ENCODE measurements at places on chromosomes 1 and 21.

- no peak for DNase-seq
Measured at GRCh38 chr1:192888574-192888973, 79.7 kb downstream of the RGS2 start.

DNA sequence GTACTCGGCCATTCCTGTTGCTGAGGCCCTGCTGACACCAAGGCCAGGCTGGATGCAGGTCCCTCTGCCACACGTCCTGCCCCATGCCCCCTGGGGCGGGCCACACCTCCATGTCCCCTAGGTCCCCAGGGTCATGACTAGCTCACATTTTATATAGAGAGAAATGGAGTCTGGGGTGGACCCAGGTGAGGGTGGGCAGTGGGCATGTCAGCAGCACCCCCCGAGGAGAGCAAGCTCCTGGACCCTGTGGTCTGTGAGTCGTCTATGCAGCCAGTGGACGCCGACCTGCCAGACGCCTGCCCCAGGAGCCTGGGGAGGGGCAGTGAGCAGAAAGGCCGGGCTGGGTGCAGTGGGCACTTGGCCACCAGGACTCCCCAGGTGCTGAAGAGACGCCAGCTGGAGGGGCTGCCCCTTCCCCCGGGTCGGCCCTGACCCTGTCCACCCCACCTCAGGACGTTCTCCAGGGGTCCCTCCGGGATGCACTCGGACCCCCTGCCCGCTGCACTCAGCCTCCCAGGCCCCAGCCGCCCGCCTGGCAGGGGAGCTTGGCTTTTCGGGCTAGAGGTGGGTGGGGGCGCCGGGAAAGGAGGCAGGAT, 15.9 kb downstream of the SAMD11 start:
- DNase-seq, result no peak

- no peak for DNase-seq
Measured at GRCh38 chr1:197521118-197521739, 253.2 kb downstream of the CRB1 start.

DNA sequence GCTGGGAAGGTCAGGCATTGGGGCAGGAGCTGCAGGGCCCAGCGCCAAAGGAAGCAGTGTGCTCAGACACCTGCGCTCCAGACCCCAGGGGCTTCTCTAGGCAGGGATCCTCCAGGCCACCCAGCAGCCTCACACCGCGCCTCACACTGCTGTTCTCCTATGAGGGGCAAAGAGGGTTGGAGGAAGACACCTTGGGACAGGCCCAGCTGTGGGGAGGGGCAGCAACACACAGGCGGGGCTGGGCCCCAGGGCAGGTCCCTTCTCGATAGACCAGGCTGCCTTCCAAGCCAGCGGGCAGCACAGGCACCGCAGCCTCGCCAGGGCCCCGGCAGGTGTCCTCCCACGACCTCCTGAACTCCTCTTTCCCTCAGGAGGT, 20.7 kb upstream of the PRSS38 start:
- no peak for DNase-seq

GRCh38 chr1:179589509-179589908, 2.1 kb upstream of the TDRD5 start:
- no peak for DNase-seq

GRCh38 chr1:14173598-14173997, 424.9 kb upstream of the KAZN start:
- no peak for DNase-seq

DNA sequence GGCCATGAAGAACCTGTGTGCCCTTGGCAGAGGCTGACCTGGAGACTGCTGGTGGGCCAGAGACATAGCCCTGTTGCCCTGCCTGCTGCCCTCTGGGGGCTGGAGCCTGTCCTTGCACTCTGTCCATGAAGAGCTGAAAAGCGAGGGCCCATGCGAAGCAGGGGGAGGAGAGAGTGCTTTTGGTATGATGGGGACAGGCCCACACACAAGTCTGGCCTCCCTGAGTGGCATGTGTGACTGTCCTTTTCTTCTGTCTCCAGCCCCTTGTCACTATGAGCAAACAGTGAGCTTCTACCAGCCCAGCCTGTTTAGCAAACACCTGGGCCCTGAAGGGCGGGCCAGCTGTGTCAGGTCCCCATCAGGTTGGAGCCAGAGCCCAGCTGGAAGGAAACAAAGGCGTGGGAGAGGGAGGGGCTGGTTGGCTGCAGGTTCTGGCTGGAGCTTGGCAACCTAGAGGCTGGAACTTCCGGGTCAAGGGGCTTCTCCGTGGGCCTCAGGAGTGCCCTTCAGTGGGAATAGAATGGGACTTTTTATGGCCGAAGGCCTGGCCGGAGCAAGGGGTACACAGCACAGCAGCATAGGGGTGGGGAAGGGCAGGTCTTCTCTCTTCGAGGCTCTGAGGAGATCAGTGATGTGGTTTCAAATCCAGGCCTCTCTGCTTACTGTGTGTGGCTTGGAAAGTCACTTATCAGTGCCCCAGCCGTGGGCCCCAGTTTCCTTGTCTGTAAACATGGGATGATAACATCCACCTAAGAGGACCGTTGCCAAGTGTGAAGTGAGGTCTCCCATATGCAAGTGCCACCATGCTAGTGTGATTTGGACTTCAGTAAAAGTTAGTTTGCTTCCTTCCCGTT, 14.3 kb downstream of the QSOX1 start:
- no peak for DNase-seq

GRCh38 chr1:246801241-246802020, 77.2 kb downstream of the SCCPDH start:
- DNase-seq, result no peak
